Hematopoietic multipotent progenitor cell (in vitro differentiated cells): ENCODE measurements at places on chromosomes 2 and 18.

GRCh38 chr18:23194155-23194996, 59.1 kb downstream of the CABLES1 start:
- no peak for DNase-seq

GRCh38 chr18:25062720-25063119, 289.2 kb downstream of the ZNF521 start:
- DNase-seq, result peak; percentile 9

DNA sequence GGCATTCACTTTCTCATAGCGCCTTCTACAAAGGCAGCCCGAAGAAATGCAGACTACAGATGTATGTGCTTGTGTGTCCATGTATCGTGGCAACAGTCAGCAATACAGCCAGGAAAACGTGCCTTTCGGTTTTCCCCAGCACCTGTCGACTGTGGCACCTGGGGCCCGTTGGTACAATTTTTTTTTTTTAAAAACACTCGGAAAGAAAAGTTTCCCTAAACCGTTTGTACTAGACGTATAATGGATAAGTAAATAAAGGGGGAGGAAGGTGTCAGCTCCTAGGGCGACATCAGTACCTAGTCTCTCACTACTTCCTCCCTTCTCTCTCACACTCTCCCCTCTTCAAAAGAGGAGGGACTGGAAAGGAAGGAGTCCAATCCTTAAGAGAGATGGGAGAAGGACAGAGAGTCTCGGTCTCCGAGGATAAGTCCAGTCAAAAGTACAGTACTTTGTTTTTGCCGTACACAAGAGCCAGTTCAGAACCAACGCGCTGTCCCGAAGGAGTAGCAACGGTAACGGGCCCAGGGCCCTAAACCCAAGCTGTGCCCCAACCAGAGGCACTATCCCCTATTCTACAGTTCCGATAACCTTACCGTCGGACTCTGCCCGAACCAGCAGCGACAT, 759 bp downstream of the PPP4R3B start:
- peak; percentile 24 for DNase-seq

- DNase-seq, result no peak
Measured at GRCh38 chr2:81901017-81901416, 1596.5 kb upstream of the LRRTM1 start.

DNA sequence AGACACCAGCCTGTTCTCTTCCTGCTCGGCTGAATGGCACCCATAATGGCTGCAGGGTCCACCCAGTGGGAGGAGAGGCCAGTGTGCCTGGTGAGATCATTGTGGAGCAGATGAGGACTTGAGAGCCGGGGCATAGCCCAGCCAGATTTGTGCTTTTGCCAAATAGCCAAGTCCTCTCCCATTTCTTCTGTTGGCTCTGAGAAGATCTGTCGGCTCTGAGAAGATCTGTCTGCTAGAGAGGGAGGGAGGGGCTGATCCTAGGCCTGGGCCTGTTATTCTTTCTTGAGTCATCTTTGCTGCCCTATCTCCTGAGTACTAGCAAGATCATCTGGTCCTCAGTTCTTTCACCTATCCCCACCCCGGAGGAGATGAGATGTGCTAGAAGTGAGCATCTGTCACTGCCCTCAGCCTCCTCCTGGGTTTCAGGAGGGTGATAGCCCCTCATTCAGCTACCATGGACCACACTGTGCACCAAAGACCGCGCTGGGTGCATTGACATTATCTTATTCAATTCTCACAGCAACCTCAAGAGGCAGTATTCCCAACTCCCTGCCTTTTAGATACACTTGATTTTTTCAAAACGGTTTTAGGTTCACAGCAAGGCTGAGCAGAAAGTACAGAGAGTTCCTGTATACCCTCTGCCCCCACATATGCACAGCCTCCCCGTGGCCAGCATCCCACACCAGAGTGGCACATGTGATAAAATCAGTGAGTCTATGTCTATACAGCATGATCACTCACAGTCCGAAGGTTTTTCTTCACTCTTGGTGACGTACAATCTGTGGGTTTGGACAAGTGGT, 98.6 kb downstream of the CAPN13 start:
- DNase-seq, result no peak

GRCh38 chr2:231642631-231643494, 50.2 kb downstream of the TEX44 start:
- DNase-seq, result peak; percentile 59

DNA sequence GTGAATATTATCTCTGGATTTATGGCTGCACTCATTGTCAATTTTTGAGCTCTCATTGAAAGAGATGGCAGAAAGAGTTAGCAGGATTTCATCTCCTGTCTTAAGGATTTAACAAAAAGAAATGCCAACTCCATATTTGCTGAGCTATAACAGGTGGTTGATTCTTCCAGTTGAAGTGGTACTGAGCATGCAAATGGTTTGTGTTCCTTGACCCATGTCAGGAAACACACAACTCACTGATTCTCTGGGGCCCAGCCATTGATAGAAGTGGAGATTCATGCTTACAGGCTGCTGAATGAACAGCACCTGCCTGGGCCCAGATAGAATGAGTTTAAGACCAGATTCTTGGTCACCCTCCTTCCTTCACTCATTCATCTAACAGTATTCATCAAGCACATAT, 128.8 kb downstream of the CERS6 start:
- no peak for DNase-seq

DNA sequence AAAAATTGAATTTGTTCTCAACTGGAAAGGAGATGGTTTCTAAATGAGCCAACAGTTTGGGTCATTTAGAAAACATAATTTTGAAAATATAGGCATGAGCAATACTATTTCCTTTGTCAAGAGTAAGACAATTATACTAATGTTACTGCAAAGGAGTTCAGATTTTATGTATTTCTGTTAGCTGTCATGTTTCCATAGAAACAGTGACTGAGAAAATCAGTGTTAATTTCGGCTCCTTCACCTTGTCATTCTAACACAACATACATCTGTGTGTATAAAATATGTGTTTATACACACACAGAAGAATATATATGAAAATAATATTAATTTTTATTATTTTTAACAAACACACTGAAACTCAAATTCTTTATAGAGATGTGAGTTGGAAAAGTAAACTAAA, 178.0 kb upstream of the SPHKAP start:
- DNase-seq, result no peak

DNA sequence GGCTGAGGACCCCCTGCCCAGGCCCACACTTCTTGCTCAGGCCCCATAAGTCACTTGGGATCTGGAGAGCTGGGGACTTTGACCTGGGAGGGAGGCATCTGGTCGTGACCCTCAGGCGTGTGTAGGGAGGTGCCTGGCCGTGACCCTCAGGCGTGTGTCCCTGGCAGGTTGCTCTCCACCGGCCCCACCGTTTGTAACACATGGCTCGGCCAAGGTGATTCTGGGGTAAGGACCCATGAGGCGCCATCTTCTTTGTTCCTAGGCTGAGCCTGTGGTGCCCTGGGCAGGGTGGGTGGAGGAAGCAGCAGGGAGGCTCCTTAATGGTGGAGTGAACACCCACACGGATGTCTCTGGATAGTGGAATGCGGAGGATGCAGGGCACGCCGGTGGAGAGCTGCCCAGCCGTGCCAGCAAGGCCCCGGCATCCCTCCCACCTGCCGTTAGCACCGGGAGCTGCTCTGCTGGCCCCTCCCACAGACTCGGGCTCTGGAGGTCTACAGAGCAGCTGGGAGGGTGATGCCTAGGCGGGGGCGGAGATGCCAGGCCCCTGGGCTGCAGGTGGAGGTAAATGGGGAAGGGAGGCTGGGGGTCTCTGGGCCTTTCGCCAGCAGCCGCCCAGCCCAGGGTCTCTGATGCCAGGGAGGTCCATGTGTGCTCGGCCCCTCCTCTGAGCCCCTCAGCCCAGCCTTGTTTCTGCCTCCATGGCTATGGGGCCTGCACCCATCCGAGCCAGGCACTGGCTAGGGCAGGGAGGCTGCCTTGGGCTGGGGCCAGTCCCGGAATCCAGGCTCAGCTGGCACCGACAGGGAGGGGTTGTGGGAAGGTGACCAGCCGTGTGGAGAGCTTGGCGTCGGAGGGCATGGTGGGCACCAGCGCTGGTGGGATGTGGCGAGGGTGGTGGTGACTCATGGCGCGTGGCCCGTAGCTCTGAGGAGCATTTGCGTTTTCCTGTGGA, 1.1 kb upstream of the GAL3ST2 start:
- DNase-seq, result no peak

DNA sequence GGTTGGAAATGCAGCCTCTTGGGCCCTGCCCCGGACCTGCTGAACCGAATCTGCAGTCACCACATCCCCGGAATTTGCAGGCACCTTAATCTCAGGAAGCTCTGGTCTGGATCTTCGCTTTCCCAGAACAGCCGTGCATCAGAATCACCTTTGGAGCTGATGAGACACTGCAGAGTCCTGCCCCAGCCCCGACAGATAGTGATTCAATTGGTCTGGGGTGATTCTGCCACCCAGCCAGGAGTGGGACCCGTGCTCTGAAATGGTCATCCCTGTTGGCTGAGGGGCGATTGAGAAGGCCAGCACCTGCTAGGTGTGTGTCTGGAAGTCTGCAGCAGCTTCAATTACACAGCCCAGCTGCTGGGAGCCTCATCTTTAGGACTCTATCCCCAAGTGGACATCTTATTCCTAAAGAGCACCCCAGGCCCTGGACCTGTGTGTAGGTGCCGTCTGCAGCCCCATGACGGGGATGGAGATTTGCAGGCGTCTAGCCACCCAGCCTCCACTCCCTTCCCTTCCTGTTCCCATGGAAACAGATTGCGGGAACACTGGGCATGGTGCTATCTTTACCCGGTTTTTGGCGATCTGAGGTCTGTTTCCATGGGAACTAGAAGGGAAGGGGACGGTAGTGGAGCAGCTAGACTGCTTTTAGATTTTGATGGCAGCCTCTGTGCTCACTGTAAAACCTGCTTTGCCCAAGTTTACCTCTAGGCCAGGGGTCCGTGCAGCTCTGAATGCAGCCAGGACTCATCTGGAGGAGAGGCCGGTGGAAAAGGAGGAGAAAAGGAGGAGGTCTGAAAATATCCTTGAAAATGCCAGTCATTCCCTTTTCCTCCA, 156.1 kb downstream of the LDLRAD4 start:
- DNase-seq, result no peak

DNA sequence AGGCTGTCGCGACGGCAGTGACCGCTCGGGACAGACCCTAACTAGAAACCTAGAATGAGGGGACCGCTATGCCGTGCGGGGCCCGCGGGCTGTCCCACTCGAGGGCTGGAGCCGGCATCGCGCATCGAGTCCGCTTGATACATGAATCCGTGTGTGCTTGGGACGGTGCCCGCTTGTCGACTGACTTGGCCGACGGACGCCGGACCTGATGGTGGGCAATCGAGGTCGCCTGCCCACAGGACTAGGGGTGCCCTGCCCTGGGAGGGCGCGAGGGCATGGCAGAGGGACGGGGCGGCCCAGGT, 749 bp upstream of the PTMA start:
- DNase-seq, result no peak

- no peak for DNase-seq
Measured at GRCh38 chr2:85095094-85095493, 38.1 kb upstream of the TCF7L1 start.

DNA sequence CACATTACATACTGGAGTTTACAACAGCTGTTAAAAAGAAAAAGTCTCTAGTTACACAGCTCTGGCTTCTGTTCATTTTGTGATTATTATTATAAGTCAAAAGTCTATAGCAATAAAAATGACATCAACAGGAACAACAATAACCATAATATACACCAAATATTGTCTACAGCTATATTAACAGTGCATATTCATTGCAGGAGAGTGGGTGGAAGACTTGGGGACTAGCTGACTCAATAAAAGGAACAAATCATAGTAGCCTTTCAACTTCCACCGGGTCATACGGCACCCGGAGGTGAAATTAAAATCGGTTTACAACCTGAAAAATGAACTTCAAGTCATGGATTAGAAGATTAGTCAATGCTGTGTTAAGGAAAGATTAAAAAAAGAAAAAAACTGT, 642.1 kb downstream of the SATB2 start:
- DNase-seq, result no peak

GRCh38 chr18:23133860-23134779, 1.2 kb upstream of the CABLES1 start:
- no peak for DNase-seq

DNA sequence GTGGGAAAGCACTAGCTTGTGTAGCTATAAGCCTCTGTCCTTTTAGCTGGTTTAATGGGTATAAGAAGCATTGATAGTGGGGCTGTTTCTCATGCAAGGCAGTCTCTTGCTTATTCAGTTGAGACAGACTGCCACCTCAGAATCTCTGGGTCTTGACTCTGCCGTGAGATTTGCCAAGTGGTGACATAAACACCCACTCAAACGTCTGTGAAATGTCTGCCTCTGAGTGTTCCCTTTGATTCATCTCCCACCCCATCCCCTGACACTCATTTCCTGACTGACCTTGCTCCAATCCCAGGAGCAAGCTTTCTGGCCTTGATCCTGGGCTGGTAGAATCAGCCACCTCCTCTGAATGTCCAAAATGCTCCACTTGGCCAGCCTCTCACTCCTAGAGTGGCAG, 141.9 kb upstream of the RBMS1 start:
- DNase-seq, result no peak

DNA sequence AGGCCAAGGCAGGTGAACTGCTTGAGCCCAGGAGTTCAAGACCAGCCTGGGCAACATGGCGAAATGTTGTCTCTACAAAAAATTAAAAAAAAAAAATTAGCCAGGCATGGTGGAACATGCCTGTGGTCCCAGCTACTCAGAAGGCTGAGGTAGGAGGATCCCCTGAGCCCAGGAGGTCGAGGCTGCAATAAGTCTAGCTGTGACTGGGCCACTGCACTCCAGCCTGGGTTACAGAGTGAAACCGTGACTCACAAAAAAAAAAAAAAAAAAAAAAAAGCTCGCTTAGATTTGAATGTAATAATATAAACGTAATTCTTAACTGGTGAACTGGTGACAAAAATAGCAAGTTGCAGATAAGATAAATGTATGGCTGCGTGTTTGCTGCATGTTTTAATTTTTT, 56.5 kb downstream of the TFCP2L1 start:
- DNase-seq, result no peak

GRCh38 chr2:50951437-50951836, 80.5 kb downstream of the NRXN1 start:
- DNase-seq, result no peak

- no peak for DNase-seq
Measured at GRCh38 chr2:16245481-16246054, 305.2 kb downstream of the MYCN start.

- no peak for DNase-seq
Measured at GRCh38 chr2:88811233-88811632, 119.8 kb downstream of the RPIA start.
